CD8-positive, alpha-beta T cell (primary cell): ENCODE measurements at places on chromosomes 6 and 20.

DNA sequence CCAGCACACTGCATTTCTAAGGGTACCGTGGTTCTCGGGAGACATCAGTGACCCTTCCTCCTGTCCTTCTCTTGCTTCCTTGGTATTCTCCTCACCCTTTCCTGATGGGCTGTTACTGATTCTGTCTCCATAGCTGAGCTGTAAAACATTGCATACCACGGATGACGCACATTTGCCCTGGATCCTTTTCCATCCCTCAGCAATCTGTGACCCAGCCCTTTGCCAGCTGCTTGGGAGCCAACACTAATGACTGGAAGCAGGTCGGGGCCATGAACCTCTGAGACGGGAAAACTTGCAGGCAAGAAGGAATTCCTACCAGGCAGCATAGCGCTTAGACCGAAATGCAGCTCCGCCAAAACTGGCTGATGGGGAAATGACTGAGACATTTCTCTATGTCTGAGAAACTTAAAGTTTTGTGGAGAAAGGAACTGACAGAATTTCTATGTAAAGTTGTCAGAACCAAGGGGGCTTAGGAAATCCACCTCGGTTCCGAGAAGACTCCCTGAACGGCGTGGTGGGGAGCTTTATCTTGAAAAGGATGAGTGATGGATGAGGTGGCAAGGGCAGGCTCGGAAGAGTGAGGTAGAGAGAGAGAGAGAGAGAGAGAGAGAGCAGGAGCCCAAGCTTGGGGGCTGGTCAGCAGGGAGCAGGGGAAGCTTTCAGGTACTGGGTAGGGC is 19.2 kb downstream of the TUBB2B start:
- no peak for DNase-seq

- no peak for DNase-seq
Observed at GRCh38 chr20:16051968-16052367, 521.3 kb downstream of the KIF16B start.

DNA sequence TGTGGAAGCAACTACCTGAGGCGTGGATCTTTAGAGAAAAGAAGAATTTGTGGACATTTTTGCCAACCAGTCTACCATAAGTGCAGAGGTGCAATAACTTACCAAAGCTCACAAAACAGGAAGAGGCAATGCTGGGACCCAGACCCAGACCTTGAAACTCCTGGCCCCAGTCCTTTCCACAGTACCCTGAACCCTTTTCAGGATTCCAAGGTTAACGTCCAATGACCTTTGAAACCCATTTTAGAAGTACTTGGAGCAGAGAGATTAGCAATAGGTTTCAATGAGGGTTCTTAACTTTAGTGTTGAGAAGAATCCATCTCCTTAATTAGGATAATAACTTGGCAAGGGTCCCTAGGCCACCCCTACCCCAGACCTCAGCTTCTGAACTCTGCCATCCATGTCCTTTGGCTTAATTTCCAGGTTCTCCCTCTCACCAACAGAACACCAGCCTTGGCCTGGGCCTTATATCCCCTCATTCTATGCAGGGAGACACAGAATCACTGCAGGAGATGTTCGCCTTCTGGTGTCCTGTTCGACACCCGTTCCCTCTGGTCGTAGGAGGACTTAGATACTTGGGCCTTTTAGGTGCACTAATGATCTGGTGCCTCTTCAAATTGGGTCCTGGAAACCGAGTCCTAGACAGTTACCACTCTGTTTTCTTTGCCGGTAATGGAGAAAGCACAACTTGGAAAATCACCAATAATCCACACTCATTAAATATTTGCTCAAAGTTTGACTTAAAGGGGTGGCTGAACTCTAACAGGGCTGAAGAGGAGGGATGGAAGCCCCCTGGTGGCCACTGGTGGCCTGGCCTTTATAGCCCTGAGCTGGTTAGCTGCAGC is 40.6 kb downstream of the ISM1 start:
- DNase-seq, result peak; percentile 69

DNA sequence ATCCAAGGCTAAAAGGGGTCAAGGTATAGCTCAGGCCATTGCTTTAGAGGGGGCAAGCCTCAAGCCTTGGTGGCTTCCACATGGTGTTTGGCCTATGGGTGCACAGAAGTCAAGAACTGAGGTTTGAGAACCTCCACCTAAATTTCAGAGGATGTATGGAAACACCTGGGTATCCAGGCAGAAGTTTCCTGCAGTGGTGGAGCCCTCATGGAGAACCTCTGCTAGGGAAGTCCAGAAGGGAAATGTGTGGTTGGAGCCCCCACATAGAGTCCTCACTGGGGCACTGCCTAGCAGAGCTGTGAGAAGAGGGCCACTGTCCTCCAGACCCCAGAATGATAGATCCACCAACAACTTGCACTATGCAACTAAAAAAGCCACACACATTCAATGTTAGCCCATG is 678.7 kb upstream of the ADGRB3 start:
- DNase-seq, result no peak

- DNase-seq, result no peak
Observed at GRCh38 chr6:156957931-156958547, 180.9 kb downstream of the ARID1B start.

DNA sequence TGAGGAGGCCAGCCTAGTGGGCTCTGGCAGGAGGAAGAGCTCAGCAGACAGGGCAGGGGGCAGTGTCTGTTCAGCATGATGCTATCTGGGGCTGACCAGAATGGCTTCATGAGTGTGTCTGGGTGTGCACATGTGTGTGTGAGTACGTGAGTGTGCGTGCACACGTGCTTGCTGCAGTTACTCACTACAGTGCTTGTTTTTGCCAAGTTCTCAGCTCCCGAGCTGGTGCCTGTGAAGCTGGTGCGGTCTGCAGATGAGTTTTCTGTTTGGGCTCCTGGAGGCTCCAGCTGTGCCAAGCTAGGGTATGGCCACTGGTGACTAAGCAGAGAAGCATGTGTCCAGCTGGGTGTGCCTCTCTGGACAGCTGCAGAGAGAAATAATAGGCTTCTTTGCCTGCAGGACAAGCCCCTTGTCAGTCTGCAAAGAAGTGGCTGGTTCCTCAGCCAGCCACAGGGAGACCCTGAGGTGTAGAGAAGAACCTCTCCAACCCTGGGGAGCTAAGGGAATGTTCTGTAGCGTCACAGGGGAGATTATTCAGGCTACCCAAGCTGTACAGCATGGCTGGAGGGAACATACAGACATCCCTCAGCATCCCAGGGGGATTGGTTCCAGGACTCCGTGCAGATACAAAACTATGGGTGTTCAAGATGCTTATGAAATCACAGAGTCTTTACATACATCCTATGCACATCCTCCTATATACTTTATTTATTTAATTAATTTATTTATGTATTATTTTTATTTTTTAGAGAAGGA is 40.2 kb upstream of the FAM50B start:
- DNase-seq, result no peak

DNA sequence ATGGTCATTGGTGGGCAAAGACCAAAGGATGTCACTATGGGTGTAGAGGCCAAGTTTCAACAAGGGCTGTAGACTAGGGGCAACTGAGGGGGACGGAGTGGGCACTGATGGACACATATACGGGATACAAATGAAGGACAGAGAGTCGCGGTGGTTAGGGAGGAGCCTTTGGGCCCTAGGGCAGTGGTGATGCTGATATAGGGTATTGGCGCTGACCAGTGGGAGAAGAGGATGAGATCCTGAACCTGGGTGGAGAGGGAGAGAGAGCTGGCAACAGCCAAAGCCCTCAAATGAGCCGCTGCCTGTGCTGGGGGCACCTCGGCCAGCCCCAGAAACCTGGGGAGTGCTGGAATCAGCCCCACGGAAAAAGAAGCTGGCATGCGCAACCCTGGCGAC is 1.6 kb downstream of the CDH22 start:
- peak; percentile 12 for DNase-seq
